CD8-positive, alpha-beta memory T cell (primary cell): ENCODE measurements at places on chromosomes 11 and 22.

GRCh38 chr11:75352588-75353206 lies 1.2 kb upstream of the ARRB1 start:
- H3K27me3 ChIP-seq, result no peaks in the 10 kb centered on the region
- peaks cover 43% of the 10 kb centered on the region for H3K4me1 ChIP-seq
- peak overlapping the region; percentile 72 for H3K4me3 ChIP-seq
- H3K36me3 ChIP-seq, result no peaks in the 10 kb centered on the region

DNA sequence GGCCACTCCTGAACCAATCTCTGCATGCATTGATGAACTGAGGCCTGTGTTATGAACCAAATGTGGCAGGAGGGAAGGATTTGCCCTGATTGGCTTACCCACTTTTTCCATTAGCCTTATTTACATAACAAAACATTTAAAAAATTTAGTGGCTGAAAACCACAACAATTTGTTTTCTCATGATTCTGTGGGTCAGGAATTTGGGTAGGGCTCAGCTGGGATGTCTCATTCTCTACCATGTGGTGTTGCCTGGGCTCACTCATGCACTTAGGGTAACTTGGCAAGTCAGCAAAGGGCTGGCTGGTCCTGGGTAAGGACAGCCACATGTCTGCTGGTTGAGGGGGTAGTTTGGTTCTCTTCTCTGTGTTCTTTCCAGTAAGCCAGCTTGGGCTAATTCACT lies 35.1 kb upstream of the CYP2R1 start:
- no peaks in the 10 kb centered on the region for H3K36me3 ChIP-seq
- no peak overlapping the region for H3K27ac ChIP-seq
- no peaks in the 10 kb centered on the region for H3K27me3 ChIP-seq
- no peak overlapping the region for H3K4me3 ChIP-seq
- no peaks in the 10 kb centered on the region for H3K4me1 ChIP-seq
- no peak for DNase-seq

DNA sequence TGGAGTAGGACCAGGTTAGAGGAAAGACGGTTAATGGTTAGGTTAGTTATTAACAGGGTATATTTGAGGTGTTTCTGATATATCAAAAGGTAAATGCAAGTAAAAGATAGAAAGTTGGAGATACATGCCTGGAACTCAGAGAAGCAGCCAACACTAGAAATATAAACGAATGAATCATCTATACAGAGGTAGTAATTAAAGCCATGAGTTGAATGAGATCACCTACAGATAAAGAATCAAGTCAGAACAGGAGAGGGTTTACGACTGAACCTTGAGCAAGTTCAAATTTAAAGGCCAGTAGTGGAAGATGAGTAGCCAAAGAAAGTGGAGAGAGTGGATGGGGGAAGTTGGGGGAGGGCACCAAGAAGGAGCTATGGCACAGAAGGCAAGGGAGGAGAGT lies 73.9 kb downstream of the SPON1 start:
- H3K4me1 ChIP-seq, result no peaks in the 10 kb centered on the region
- no peak overlapping the region for H3K4me3 ChIP-seq
- no peak for DNase-seq
- H3K27ac ChIP-seq, result no peak overlapping the region
- H3K27me3 ChIP-seq, result no peaks in the 10 kb centered on the region

- no peak overlapping the region for H3K4me3 ChIP-seq
- peak; percentile 16 for DNase-seq
- H3K36me3 ChIP-seq, result peaks cover 6% of the 10 kb centered on the region
- H3K27ac ChIP-seq, result no peak overlapping the region
These were observed 81.9 kb downstream of the UVRAG start for GRCh38 chr11:75896843-75897419.

DNA sequence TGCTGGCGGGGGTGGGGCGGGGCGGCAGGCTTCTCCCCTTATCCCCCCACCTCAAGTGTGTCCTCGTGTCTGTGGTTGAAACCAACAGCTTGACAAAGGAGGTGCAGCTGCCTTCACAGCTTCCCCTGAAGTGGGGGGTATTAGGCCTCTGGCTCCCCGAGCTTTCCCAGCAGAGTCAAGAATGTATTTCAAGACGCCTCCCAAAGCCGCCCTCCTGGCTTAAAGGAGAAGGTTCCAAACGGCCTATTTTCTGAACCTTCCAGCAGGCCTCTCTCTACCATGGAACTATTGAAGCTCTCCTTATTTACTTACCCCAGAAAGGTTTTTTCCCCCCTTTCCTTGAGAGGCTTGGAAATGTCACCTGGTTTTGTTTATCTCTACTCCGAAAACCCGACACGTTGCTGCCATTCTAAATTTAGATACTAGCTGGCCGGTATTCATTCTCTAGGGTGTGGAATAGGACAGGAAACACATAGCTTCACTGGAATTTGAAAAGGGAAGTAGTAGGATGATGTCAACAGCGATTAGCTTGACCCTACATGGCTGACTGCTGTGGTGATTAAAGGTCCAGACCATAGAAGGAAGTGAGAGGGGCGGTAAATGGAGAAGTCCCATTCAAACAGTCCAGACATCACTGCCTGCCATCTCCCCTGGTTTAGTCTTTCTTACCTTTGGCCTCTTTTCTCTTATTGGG lies 671 bp upstream of the PICALM start:
- H3K4me3 ChIP-seq, result peak overlapping the region; percentile 39
- H3K36me3 ChIP-seq, result no peaks in the 10 kb centered on the region
- peak overlapping the region; percentile 81 for H3K27ac ChIP-seq
